DMS79 treated with DMSO at 0.1 percent for 48 hours (cell line): ENCODE measurements at places on chromosomes 12 and 14.
A peak's percentile ranks its signal among the peaks of the same experiment; 100 is the strongest.

- no peak for DNase-seq
Observed at GRCh38 chr12:32201096-32201495, 94.4 kb downstream of the BICD1 start.

- no peak for DNase-seq
Observed at GRCh38 chr12:120358412-120359100, 10.4 kb downstream of the MSI1 start.

- DNase-seq = no peak
Observed at GRCh38 chr14:26173581-26174110, 424.2 kb downstream of the NOVA1 start.

GRCh38 chr12:87320724-87321123 lies 708.5 kb downstream of the C12orf50 start:
- DNase-seq = no peak

DNA sequence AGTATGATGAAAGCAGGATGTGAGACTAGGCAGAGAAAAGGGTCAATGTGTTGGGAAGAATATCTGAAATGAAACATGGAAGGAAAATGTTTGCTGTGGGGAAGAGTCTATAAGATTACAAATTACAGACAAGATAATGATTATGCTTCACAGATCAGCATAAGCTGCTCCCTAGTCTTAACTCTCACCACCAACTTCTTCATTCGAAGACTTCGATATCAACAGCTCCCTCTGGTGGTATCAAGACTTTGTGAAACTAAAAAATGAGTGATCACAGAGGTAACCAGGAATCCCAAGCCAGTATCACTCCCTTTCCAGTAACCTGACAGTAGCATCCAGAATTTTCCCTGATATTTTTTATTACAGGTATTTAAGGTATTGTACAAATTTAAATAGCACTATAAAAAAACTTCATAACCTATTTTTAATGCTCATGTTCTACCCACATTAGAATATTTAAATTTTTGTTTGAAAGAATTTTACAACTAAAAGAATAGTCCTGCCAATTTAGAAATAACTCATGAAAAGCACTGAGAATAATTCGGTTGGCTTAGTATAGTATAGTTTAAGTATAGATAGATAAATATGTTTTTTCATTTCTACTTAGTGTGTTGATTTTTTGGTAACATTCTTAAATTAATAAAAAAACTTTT lies 84.4 kb downstream of the C2CD5 start:
- DNase-seq = peak; percentile 12

DNA sequence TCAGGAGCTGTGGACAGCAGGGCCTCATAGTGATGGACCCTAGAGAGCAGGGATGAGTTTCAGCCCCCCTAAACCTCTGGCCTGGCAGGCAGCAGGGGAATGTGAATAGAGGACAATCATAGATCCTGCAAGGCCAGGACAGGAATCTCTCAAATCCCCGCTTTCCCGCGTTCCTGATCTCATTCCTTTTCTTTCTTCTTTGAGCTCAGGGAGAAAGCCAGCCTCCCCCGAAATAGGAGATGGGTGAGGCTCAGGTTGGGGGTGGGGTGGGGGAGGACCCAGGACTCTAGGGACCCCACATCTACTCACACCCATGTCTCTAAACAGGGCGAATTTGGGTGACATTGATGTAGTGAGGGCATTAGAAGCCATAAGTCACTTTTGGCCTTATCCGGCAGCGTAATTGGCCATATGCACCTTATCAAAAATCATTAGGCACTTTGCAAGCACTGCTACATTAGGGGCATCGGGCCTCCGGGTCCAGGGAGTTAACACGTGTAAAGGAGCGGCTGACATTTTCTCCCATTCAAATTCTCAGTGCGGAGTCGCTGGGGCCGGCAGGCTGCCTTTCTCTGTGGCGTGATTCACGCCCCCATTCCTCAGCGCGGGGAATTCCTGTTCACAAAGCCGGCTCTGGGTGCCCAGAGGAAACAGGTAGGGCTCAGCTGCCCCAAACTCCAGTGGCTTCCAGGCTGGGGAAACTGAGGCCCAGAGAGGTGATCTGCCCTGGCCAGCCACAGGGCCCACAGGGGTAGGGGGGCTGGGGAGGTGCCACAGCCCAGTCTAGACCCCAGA lies 1.5 kb downstream of the LHX5 start:
- DNase-seq = no peak

DNA sequence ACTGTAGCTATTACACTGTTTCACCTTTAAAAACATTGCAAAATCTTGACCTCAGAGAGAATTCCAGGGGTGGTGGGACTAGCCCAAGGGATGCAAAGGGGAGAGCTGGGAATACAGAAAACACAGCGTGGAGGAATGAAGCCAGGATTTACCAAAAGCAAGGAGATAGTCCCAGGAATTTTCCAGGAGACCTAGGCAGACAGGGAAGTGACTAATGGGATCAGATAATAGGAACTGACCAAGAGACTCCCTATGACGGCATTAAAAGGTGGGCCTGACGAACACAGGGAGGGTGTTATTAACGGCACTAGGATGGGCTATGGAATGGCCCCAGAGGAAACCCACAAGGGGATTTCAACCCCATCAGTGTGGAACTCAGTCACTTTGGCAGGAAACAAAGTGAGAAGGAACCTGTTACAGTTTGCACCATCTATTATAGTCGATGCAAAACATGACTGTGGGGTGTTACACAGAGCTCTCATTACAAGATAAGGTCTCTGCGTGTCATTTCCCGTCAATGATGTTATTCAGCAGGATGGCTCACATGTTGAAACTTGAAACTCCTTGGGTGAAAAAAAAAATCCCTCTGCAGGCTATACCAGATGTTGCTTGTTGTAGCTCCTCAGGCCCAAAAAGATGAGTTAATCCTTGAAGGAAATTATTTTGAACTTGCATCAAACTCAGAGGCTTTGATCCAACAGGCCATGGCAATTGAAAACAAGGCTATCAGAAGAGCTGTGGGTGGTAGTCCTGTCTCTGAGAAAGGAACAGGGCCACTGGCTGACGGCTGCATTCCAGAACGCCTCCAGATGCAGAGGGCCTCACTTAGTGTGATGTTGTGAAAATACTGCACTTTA lies 58.7 kb downstream of the DRAM1 start:
- DNase-seq = no peak

GRCh38 chr12:3753544-3754284 lies 805 bp upstream of the CRACR2A start:
- DNase-seq = no peak

DNA sequence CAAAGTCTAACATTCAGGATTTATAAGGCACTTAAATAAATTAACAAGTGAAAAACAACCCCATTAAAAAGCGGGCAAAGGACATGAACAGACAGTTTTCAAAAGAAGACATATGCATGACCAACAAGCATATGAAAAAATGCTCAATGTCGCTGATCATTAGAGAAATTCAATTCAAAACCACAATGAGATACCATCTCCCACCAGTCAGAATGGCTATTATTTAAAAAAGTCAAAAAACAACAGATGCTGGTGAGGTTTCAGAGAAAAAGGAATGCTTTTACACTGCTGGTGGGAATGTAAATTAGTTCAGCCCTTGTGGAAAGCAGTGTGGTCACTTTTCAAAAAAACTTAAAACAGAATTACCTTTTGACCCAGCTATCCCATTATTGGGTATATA lies 60.7 kb upstream of the BDKRB2 start:
- DNase-seq = no peak

DNA sequence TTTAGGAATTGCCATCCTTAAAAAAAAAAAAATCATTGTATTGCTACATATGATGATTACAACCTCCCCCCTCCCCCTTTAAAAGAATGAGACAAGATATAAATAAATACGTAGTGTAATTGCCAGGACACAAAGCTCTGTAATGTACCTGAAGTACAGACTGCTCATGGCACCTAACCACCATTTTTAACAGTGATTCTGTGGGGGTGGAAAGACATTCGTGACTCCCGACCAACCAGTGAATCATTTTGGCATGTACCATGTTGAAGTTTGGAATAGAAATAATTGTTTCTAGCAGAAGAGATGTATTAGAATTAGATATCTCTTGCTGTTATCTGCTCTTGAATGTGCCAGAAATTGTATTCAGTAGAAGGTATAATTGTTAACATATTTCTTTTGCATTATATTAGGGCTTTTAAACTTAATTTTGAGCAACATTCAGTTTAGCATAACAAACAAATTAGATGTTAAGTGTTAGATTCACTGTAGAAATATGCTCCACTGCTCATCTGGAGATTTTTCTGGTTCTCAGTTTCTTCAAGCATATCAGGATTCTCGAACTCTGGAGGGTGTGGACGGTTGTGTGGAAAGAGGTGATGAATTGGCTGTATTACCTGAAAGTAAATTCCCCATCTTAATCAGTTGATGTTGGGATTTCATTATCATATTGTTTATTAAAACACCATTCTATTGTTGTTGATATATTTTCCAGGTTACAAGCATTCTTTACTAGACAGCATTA lies 31.1 kb downstream of the FRS2 start:
- no peak for DNase-seq

GRCh38 chr14:36424478-36425102 lies 95.4 kb downstream of the NKX2-1 start:
- DNase-seq = peak; percentile 99

DNA sequence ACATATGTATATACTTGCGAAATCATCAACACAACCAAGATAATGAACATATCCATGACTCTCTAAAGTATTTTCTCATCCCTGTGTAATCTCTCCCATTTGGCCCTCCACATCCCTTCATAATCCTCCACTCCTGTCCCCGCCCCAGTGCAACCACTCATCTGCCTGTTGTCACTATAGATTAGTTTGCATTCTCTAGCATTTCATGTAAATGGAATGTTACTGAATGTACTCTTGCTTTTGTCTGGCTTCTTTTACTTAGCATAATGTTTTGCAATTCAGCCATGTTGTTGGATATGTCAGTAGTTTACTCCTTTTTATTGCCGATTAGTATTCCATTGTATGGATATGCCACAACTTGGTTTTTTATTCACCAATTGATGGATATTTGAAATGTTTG lies 99.1 kb downstream of the BICD1 start:
- no peak for DNase-seq

- no peak for DNase-seq
Observed at GRCh38 chr12:77734214-77734883, 96.3 kb upstream of the NAV3 start.

DNA sequence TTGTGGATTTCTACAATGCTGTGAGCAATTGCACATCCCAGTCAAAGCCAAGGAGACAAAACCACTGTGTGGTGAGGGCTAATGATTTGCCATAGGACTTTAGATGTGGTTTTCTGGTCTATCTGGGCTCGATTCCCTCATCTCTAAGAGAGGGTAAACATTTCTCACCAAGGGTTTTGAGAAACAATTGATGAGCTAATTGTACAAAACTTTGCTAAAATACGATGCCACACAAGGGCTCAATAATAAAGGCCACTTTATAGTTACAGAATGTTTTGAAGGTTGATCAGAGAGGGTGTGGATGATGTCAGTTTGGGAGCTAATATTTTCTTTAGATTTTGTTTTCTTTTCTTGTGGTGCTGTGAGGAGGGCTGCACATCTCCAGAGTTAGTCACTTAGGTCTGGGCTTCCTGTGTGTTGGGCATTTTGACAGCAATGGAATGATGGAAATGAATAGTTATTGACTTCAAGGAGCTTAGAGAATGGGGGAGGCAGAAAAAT lies 60.8 kb upstream of the SLC38A4 start:
- no peak for DNase-seq

DNA sequence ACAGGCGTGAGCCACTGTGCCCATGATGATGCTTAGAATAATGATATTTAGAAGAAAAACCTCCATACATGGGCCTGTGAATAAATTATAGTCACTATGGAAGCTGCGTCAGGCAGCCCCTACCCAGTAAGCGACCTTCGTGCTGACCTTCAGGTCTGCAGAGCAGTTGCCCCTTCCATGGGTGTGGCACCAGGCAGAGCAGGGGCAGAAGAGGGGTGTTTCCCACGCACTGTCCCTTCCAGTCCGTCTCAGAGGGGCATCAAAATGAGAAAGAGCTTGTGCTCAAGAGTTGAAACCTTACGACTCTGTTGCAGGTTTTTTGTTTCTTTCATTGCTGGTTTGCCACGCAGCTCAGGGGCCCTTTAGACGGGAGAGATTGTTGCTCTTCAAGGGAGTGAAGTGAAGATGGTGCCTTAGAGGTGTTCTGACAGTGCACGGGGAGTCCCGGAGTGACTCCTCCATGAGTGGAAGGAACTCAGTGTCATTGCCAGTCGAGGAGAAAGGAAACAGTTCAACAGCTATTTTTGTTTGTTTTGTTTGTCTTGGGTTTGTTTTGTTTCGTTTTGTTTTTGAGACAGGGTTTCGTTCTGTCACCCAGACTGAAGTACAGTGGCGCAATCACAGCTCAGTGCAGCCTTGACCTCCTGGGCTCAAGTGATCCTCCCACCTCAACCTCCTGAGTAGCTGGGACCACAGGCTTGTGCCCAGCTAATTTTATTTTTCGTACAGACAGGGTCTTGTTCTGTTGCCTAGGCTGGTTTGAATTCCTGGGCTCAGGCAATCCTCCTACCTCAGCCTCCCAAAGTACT lies 13.9 kb downstream of the CKB start:
- DNase-seq = no peak

- no peak for DNase-seq
Observed at GRCh38 chr14:103732868-103733620, 17.4 kb downstream of the ZFYVE21 start.

DNA sequence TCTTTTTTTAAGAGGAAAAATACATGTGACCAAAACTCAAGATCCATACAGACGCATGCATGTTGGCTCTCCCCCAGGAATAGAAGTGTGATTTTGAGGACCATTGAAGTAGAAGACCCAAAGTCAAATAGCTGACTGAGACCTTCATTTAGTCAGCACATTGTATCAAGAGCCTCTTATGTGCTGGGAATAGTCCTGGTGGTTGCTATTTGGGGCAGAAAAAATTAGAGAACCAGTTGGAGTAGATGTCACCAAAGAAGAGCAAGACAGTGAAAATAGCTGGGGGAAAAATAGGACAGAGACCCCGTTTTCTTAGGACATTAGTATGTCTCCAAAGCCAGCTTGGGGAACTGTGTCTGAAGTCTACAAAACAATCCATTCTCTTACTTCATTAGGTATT lies 93.6 kb downstream of the PELI2 start:
- DNase-seq = peak; percentile 98

DNA sequence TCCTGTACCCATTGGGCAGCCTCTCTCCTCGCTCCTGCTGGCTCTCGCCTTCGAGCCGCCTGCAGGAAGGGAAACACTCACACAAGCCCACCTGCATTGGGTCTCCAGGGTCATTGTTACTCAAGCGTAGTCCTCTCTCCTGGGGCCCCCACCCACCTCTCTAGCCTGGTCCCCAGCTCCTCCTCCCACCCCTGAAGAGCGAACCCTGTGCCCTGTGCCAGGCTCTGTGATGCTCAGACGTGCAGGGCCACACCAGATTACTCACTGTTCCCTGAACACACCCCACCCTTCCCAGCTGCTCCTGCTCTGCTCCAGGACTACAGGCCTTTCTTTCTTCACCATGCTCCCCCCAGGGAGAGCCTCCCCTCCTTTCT lies 88.1 kb downstream of the NINJ2 start:
- no peak for DNase-seq
